ENCODE measurements at places on chromosomes 4 and X. TPM values are rescaled to one million over a fixed set of nuclear protein-coding genes. Genes with fewer than 3 reads are reported as not detected.
A peak's percentile ranks its signal among the peaks of the same experiment; 100 is the strongest.

DNA sequence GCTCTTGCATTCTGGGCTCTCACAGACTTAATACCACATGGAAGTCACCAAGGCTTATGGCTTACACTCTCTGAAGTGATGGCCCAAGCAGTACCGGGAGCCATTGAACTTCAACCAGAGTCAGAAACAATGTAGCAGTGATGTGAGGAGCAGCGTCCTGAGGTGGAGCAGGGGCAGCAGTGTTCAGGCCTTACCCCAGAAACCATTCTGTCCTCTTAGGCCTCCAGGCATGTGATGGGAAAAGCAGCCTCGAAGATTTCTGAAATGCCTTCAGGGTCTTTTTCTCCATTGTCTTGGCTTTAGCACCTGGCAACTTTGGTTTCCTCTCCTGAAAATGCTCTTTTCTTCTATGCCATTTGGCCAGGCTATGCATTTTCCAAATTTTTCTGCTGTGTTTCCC, 22.8 kb upstream of the PIN4 start:
- no peak for DNase-seq

GRCh38 chrX:70410921-70411320, 12.2 kb upstream of the GDPD2 start:
- DNase-seq = no peak

DNA sequence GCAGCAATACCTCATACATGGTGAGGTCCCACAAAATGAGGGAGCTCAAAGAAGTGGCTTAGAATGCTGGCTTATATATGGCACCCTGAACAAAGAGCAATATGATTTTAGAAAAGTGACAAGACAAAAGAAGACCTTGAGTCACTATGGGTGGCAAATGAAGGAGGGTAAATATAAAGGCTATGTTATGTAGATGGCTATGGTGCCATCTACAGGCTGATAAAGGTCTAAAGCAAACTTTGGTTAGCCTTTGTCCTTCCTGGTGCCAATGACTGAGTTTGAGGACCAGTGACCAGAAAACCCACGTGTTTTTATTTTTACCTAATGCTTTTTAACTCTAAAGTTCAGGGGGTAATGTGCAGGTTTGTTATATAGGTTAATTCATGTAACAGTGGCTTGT, 151.8 kb downstream of the CCNG2 start:
- DNase-seq = peak; percentile 29

NDST3 gene
- 0.07 TPM for polyA plus RNA-seq

DNA sequence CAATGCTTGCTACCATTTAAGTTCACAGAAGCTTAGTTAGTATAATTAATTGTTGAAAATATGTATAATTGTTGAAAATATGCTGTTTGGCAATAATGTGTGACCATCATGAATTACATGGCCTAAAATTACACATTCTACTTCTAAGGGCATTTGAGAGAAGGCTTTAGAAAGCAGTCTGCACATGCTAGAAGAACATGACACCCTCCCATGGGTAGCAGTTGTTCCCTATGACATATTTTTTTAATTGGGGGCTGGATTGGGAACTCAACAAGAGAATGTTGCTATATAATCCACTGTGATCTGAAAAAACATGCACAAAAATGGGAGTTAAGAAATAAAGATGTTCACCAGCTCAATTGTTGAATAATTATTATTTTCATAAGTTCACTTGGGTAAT, 331.4 kb downstream of the ARHGAP24 start:
- DNase-seq = no peak
